ENCODE measurements at places on chromosomes 2 and 18.

DNA sequence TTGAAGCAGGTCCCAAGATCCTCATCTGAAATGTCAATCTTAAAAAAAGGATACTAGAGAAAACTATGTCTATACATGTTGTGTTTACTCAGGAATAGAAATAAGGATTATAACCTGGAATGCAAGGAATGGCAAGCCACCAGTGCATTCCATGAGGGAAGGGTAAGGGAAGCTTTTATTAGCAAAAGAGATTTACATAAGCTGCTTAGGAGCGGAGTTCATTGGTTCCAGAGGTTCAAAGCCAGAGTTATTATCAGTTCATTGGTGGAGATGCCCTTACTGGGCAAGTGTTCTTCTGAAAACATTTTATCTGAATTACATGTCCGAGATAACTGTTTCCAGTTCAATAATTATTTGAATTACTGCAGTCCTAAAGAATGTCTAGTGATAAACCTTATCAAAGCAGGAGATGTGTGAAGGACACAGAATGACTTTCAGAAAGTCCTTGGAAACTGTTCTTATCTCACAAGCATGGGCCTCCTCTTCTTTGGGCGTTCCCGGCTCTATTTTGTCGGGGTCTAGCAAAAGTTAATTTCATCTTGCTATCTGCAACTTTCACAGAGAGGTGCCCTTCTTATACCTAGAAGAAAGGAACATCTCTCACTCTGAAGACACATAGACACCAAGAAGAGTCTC, 23.5 kb downstream of the COMMD1 start:
- DNase-seq, result no peak

DNA sequence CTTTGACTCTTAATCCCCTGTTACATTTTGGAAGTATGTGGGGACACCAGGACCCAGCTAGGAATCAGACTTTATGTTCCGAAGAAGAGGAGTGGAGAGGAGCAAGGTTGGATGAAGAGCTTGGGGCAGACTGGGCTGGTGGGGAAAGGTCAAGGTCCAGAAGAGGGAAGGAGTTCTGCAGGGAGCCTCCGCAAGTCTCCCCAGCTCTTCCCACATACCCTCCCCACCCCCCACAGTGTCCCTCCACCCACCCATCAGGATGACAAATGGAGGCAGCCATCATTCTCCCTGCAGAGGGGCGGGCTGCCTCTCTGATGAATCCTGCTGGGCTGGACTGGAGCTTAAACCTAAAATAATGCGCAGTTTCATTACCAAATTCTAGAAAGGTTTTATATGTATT, 77.2 kb downstream of the ACKR3 start:
- no peak for DNase-seq

GRCh38 chr2:153519257-153519875, 40.8 kb upstream of the RPRM start:
- no peak for DNase-seq

- no peak for DNase-seq
Measured at GRCh38 chr2:29520001-29520400, 401.4 kb downstream of the ALK start.

- no peak for DNase-seq
Measured at GRCh38 chr2:50564766-50565165, 467.2 kb downstream of the NRXN1 start.

- DNase-seq, result peak; percentile 51
Measured at GRCh38 chr2:45578056-45578843, 32.8 kb downstream of the SRBD1 start.

GRCh38 chr2:235391921-235392615, 101.8 kb upstream of the AGAP1 start:
- DNase-seq, result no peak

GRCh38 chr2:134911400-134911785, 7.2 kb upstream of the CCNT2 start:
- DNase-seq, result no peak

DNA sequence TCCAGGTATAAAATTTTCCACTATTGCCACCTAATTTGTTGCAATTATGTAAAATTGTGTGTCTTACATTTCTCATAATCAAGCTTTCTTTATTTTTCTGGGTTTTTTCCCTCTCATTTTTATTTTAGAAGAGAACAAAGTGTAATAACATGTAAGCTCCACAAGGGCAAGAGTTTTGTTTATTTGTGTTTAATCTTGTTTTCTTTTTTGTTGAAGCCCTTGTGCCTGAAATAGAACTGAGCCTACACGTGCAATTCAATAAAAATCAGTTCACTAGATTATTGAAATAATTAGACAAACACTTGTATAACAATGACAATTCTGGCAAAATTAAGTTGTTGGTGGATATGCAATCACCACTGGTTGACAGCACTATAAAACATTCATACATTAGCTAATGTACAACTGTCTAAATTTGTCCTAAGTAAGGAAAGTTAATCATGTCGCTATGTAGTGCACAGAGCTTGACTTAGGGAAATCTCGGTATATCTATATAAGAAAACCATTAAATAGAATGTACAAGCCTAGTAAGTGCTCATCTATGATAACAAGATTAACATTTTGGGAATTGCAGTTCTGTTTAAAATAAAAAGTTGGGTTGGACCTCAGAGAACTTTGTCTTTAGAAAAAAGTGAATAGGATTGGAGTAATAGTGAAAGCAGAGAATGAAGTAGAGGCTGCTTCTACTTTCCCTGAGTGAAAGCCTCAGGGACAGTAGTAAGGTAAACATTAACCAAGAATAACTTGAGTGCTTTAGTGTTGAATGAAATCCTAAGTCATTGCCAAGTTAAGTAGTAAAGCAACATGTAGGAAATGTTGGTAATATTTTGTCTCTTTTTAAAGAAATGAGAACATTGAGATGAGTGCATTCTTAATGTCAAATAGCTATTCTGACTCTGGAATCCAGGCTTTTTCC, 37.4 kb upstream of the NOL4 start:
- DNase-seq, result no peak

- no peak for DNase-seq
Measured at GRCh38 chr2:233848276-233848675, 6.1 kb downstream of the HJURP start.

DNA sequence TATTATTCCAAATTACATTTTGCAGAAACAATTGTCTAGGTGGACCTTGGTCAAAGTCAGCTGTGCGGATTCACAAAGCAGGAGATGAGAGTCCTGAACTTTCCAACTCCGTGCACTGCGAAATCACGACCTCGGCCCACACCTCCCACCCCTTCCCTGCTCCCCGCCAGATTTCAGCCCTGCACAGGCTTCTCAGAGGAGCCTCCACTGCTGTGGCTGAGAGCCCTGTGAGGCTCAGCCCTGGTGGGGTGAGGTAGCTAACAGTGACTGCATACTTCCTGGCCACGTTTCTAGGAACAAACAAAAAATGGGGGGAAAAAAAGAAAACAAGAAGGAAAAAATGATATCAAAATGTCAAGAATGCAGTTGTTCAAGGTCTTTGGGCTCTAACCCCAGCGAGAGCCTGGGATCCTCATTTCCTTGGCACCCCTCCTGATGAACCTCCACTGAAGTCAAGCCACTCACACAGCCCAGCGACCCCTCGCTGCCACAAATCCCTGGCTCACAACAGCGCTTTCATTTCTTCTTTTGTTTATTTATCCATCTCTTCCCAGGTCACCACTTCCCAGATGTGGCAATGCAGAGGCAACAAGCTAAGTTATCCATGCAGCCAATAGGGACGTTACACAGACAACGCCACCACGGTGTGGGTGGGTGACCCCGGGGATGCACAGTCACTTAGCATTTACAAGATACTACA, 729.7 kb upstream of the ID2 start:
- no peak for DNase-seq

GRCh38 chr2:45568935-45569334, 42.1 kb downstream of the SRBD1 start:
- DNase-seq, result no peak

DNA sequence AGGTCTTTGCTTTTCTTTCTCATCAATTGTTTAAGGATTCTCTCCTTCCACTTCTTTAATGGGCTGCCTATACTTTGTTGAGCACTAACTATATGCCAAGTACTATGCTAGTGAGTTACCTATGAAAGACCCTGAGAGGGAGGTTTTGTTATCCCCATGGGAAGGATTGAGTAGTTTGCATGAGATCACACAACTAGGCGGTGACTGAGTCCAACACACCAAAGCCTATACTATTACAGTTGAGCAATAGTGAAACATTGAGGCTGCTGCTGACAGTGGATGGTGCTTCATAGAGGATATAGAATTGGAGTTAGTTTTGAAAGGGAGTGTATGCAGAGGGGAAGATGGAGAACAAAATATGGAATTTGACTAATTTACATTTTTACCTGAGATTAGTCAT, 15.8 kb downstream of the NABP1 start:
- no peak for DNase-seq

GRCh38 chr2:172561270-172561669, 5.4 kb downstream of the PDK1 start:
- DNase-seq, result no peak

GRCh38 chr2:55097082-55097460, 46.8 kb upstream of the RTN4 start:
- DNase-seq, result no peak

- no peak for DNase-seq
Measured at GRCh38 chr18:14092625-14093306, 39.5 kb downstream of the ZNF519 start.

DNA sequence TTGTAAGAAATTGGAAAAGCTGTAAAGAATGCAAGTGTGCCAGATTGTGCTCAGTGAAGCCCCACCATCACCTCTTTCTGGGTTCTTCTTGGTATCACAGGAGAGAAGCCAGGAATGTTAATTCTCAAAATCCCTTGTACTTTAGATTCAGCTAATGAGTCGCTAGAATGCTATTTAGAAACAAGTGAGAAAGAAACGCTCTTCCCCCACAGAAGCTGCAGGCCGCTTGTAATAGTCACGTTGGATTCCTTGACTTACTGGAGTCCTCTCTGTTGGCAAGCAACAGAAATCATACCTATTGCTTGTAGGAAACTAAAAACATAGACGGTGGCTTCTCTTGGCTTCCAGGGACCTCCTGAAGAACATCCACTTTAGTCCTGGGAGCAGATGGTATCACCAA, 375.6 kb upstream of the LRATD1 start:
- no peak for DNase-seq

DNA sequence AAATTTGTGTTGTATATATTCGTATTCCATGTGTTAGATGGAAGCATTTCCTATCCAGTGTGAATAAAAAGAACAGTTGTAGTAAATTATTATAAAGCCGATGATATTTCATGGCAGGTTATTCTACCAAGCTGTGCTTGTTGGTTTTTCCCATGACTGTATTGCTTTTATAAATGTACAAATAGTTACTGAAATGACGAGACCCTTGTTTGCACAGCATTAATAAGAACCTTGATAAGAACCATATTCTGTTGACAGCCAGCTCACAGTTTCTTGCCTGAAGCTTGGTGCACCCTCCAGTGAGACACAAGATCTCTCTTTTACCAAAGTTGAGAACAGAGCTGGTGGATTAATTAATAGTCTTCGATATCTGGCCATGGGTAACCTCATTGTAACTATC, 138.8 kb downstream of the GFPT1 start:
- no peak for DNase-seq

DNA sequence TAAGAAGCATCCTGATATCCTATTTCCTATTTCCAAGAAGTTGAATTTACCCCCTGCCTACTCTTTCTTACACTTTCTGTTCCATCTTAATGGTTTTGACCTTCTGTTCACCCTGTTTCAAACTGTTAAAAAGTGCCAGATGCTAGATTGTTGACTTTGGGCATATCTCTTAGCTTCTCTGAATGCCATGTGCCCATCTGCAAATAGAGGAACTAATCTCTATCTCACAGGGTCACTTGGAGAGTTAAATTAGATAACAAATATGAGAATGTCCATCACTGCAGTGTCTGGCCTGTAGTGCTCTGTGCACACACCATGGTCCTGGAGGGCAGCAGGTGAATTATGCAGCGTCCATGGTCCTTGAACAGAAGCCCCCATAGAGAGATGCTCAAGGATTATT, 83.8 kb downstream of the LRATD1 start:
- no peak for DNase-seq

- no peak for DNase-seq
Measured at GRCh38 chr2:48113767-48114166, 207.5 kb upstream of the FBXO11 start.
